ENCODE measurements at places on chromosomes 7 and 10.

- DNase-seq: no peak
These were observed 457.4 kb upstream of the SEMA3D start for GRCh38 chr7:85644272-85644671.

DNA sequence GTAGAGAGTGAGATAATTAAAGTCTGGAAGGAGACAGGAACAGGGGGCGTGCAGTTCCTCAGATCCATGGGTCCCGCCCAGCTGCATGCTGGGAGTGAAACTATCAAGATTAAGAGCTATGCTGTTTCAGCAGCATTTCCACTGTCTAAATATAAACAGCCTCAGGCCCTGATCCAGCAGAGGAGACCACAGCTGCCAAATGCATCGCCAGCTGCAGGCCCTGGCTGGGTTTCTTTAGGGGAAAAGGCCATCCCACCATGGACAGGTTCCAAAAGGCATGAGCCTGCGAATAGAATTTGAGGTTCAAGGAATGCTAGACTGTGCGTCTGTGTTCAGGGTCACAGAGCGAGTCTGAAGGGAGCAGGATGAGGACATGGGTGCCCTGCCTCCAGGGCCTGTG lies 411.4 kb downstream of the PAXIP1 start:
- DNase-seq: no peak

- DNase-seq: no peak
These were observed 328.2 kb upstream of the LRRN3 start for GRCh38 chr7:110762546-110763225.

- DNase-seq: no peak
These were observed 90.4 kb downstream of the KIAA1549 start for GRCh38 chr7:138890499-138891445.

DNA sequence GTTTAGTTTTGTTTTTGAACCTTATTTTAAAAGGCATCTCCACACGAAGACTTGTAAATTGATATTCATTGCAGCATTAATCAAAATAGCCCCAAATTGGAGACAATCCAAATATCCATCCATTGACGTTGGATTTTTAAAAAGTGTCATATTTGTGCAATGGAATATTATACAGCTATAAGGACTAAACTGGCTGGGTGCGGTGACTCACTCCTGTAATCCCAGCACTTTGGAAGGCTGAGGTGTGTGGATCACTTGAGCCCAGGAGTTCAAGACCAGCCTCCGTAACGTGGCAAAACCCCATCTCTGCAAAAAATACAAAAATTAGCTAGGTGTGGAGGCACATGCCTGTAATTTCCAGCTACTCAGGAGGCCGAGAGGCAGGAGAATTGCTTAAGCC lies 35.1 kb downstream of the XRCC2 start:
- DNase-seq: no peak

DNA sequence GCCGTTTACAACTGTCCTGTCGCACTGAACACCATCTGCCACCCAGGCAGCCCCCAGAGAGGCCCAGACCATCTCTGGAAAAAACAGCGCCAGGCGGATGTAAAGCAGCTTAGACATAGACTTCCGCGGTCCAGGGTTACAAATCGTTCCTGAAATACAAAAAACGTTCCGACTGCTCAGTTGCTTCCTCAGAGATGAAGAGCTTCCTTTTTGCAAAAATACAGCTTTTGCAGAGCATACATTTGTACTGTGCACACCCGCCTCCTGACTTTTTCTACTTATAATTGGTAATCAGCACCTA lies 11.4 kb downstream of the DAGLB start:
- DNase-seq: peak; percentile 65

- no peak for DNase-seq
These were observed 2.3 kb downstream of the PRXL2A start for GRCh38 chr10:80410578-80411145.

DNA sequence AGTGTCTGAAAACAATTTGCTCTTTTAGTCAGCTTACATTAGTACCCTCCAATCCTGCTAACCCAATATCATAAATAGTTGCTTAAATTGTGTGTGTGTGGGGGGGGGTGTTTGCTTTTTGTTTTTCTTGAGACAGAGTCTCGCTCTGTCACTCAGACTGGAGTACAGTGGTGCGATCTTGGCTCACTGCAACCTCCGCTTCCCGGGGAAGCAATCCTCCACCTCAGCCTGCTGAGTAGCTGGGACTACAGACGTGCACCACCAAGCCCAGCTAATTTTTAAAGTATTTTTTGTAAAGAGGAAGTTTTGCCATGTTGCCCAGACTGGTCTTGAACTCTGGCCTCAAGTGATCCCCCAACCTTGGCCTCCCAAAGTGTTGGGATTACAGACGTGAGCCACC lies 73.5 kb upstream of the PDLIM1 start:
- no peak for DNase-seq

- DNase-seq: no peak
These were observed 93.6 kb upstream of the COL1A2 start for GRCh38 chr7:94301024-94301586.

- DNase-seq: no peak
These were observed 4.6 kb downstream of the LFNG start for GRCh38 chr7:2523941-2524807.

DNA sequence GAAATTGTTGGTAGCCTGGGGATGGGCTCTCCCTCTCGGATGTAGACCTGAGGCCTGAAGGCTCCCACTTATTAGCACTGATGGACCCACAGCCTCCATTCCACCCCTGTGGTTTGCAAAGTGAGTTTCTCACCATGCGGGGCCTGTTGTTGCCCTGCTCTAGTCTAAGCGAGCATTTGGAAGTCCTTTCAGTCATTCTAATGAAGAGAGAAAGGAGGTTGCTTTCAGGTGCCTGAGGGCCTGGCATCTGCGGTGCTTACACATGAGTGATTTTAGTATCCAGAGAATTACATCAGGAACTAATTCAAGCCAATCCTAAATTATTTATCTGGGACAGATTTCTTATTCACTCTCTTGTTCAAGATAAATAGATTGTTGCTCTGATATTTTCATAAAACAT lies 61.6 kb downstream of the NAMPT start:
- DNase-seq: no peak

- DNase-seq: peak; percentile 60
These were observed 4.1 kb upstream of the NT5C2 start for GRCh38 chr10:103197174-103197573.

DNA sequence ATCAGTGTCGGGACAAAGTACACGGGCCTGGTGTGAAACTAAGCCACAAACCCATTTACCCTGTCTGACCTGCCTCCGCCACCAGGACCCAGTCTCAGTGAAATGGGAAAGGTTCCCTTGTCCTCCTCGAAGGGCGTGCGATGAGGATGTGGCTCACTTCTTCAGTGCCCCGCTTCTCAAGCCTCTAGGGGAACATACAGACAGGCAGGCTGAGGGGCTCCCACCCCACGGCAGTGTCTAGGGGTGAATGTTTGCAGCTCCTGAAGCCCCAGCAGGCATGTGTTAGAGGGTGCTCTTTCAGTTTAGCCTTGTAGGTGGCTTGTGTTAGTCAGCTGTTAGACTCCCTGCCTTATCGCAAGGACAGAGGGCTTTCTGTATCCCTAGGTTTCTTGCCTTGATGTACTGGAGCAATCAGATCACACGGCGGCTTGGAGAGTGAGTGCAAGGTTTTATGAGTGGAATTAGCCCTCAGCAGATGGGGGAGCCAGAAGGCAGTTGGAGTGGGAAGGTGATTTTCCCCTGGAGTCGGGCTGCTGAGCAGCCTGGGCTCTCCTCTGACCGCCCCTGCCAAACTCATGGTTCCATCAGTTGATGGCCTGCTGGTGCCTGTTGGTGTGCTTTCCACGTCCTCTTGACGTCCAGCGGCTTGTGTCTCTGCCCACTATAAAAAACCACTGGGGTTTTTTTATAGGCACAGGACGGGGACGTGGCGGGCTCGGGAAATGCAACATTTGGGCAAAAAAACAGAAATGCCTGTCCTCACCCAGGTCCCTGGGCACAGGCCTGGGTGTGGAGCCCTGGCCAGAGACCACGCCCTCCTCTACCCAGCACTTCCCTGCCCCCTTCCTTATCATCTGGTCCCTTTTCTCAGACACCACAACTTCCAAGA lies 759 bp downstream of the NUDT1 start:
- DNase-seq: peak; percentile 44

- no peak for DNase-seq
These were observed 26.1 kb downstream of the OGDHL start for GRCh38 chr10:49735848-49736563.

DNA sequence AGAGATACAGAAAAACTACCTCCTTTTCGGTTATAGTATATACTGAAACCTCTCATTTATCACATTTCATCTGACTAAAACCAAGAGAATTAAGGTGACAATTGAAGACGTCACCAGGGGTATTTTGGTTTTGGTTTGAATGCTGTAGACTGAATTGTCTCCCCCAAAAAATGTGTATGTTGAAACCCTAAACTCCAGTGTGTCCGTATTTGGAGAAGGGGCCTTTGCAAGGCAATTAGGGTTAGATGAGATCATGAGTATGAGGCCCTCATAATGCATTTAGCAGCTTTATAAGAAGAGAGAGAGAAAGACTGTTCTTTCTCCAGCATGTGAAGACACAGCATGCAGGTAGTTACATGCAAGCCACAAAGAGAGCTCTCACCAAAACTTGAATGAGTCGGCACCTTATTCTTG lies 59.5 kb downstream of the CACNA2D1 start:
- no peak for DNase-seq

DNA sequence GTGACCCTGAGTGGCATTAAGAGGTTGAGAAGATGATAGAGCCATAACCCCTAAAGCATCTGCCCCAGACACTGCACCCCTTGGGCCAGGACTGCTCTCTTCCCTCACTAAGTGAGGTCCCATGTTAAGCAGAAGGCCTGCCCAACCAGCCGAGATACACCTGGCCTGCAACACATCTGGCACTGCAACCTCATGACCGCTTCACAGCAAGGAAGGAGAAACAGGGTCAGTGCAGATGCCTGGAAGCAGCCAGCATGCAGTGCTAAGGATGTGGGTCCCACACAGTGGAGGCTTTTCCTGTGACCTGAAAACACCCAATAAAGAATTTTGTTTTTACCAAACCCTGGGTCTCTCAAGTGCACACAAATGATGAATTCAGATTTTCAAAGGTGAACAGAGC lies 7.4 kb downstream of the NOD1 start:
- DNase-seq: no peak

- DNase-seq: no peak
These were observed 30.6 kb upstream of the RHOBTB1 start for GRCh38 chr10:60974463-60975149.

DNA sequence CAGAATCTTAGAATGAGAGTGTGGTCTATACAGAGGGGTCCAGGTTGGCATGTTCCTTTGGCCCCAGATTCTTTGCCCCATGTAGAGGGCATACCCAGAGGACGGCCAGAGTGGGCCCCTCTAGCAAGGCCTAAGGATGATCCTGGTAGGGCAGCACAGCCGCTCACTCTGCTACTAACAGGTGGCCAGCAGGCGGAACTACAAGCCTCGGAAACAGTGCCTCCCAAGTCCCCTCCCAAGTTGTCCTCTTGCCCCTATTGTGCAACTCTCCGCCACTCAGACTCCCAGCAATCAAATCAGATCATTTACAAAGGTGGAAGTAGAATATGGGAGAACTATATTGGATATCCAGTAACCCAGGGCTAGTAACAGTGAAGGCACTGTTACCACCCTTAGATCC lies 107.4 kb downstream of the STRA8 start:
- DNase-seq: no peak

- DNase-seq: no peak
These were observed 21.8 kb downstream of the SLC35G1 start for GRCh38 chr10:93915598-93915997.

- no peak for DNase-seq
These were observed 14.6 kb downstream of the TRPV5 start for GRCh38 chr7:142918901-142919300.

DNA sequence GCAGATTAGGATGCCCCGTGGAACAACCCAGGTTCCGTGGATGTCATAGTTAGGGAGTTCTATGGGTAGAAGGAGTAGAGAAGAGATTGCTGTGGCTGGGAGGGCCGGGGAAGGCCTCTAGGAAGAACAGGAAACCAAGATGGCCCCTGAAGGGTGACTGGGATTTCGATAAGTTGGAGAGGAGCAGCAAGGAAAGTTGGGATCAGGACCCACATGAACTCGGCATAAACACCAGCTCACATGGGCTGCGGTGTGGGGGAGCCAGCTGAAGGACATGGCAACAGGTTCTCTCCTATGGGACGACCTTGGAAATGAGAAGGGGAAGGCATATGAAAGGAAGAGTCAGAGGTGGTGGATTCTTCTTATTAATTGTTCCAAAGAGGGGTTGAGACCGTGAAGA lies 333.7 kb upstream of the SHH start:
- no peak for DNase-seq

- no peak for DNase-seq
These were observed 3.0 kb upstream of the CYP2C18 start for GRCh38 chr10:94680544-94680943.

DNA sequence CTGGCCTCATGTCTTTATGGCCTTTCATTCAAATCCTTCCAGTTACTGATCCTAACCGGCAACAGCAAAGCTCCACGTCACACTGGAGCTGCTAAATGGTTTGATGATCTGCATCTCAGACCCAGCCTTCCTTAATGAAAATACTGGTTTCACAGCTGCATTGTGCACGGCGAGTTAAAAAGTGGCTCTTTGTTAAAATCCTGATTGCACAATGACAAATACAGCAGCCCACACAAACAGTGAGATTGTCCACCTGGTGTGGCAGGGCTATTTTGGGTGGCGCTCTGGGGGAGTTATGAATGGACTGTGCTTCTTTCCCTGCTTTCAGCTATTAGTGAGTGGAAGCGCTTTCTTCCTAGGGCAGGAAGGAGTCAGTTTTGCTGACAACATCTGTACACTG lies 63.4 kb upstream of the C1QL3 start:
- DNase-seq: no peak

GRCh38 chr10:5858811-5859210 lies 30.9 kb downstream of the ANKRD16 start:
- no peak for DNase-seq

GRCh38 chr7:159068488-159068811 lies 76.2 kb downstream of the VIPR2 start:
- DNase-seq: peak; percentile 31

GRCh38 chr10:32055478-32056135 lies 618 bp downstream of the KIF5B start:
- peak; percentile 75 for DNase-seq
